Fibroblast of the conjunctiva (primary cell): ENCODE measurements at places on chromosomes 1 and 21.

DNA sequence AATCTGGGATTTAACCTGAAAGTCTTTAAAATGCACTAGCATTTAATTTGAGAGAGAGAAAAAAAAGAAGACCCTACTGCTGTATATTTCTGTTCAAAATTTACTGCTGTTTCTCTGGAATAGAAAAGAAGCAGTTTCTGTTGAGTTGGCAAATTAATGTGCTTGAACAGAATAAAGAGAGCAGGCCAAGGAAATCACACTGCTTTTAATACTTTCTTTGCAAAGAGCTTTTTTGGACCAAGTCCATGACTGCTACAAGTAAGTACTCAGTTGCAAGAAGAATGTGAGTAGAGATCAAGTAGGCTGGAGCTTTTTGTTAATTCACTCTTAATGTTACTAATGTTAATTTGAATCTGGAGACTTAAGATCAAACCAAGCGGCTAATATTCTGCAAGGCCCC lies 336.2 kb upstream of the SGIP1 start:
- DNase-seq = no peak

- DNase-seq = no peak
These were observed 3.1 kb upstream of the SH2D5 start for GRCh38 chr1:20735581-20736111.

DNA sequence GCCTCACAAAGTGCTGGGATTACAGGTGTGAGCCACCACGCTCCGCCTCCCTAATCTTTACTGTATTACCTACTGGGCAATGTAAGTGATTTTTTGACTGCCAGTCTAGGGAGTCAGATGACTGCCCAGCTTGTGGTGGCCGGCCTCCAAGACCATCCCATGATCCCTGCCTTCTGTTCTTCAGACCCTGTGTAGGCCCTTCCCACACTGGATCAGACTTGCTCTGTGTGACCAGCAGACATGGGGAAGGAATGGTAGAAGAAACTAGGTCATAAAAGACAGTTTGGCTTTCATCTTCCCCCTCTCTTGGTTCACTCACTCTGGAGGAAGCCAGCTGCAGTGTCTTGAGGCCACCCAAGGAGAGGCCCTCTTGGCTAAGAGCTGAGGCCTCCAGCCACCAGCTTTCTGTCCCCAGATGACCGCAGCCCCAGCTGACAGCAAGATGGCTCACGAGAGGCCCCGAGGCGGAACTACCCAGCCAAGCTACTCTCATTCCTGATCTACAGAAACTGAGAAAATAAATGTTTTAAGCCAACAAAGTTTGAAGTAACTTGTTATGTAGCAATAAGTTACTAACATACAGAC lies 14.5 kb upstream of the CBR3 start:
- no peak for DNase-seq

DNA sequence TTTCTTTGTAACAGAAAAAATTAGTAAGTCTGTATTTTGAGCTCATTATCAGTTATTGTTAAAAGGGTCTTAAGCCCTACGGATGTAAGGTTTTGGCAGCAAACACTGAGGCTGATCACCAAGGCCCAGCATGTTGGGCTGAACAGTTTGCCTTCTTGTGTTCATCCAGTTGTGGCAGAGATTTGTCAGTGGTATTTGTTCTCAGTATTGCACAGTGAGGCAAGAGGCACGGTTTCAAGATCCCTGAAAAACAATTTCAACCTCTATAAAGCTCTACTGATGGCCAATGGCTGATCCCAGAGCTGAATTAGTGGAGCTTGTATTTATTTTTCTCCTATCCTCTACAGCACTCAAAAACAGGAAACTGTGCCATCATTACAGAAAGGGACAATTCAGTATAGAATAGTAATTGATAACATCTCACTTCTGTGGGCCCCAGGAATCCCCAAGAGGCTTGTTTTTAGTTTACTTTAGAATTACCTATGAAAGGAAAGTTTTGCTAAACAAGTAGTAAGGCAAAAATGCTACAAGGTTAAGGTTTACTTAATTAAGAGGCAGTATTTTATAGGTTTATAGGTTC lies 191.8 kb upstream of the RAB4A start:
- no peak for DNase-seq

DNA sequence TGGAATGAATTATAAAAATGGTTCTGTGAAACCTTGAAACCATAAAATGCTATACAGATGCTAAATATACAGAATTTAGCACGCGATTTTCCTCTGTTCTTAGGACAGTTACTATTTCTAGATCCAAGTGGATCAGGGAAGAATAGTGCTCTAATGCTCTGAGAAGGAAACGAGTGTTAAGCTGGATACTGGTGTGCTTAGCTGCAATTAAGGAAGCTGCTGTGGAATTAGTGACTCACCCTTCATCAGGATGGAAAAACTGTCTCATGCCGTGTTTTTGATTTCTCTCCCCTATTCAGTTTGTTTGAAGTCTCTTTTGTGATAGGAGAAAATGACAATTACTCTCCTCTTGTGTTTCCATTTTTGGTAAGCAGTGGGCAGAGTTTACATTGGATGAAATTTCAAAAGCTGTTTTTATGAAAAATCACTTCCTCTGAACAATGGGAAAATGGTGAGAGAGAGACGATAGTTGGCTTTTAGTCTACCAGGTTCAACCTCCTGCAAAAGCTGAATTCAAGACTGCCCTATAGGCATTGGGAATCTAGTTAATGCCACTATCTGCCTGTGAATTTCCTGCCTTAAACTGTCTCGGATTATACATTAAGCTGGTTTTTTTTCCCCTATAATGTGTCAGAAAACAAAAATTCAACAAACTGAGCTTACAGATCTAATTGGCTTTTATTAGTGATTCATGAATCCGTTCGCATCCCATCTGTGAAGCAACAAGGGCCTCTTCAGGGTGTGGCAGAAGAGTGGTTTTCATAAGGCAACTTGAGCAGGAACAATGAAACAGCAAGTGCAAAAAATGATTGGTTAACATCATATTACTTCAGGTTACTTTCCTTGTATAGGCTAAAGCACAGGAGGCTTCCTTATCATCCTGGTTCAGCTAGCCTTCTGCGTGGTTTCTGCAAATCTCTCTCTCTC lies 179.8 kb downstream of the ST6GALNAC3 start:
- peak; percentile 37 for DNase-seq

DNA sequence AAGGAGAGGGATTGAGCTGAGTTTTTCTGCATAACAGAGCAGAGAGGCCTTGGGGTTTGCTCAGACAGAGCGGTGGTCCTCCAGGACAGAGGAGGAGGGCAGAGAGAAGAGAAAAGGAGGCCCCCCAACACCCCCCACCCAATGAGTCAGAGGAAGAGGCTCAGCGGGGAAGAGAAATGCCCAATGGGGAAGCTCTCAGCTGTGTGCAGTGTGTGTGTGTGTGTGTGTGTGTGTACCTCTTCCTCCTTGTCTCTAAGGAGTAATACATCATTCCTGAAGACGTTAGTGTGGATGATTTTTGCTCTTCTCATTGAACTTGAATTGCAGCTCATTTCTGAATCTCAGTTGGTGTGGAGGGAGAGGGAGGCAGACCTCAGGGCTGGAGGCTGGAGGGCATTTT lies 8.7 kb downstream of the TMPRSS3 start:
- no peak for DNase-seq
